A375 (cell line): ENCODE measurements at places on chromosomes 1 and 21. TPM values are rescaled to one million over a fixed set of nuclear protein-coding genes. Genes with fewer than 3 reads are reported as not detected.

Gene F11R
- 4.0 and 5.7 TPM in 2 replicates for total RNA-seq

Gene FASLG
- not detected in 2 replicates for total RNA-seq

Gene OPRD1
- 6.7 and 6.9 TPM in 2 replicates for total RNA-seq

Gene RIPPLY3
- total RNA-seq = not detected in 2 replicates

Gene PEAR1
- 0.49 and 1.7 TPM in 2 replicates for total RNA-seq

Gene ZNF697
- total RNA-seq = 27.9 and 31.6 TPM in 2 replicates

Gene FGR
- total RNA-seq = 0.05 TPM in 1 of 2 replicates, not detected in the other

Gene ZSWIM5
- total RNA-seq = 0.11 TPM in 2 replicates

Gene DNTTIP2
- total RNA-seq = 35.4 and 42.7 TPM in 2 replicates

Gene TRIM58
- 12.9 and 13.2 TPM in 2 replicates for total RNA-seq

Gene DCST2
- total RNA-seq = 0.19 and 0.40 TPM in 2 replicates

Gene NFIA
- total RNA-seq = 2.2 and 7.2 TPM in 2 replicates

Gene NOC2L
- total RNA-seq = 329 and 349 TPM in 2 replicates

Gene MYCL
- total RNA-seq = 1.6 and 2.5 TPM in 2 replicates

Gene ZNF593
- total RNA-seq = 69.6 and 124 TPM in 2 replicates

Gene ICOSLG
- 0.26 and 0.27 TPM in 2 replicates for total RNA-seq

Gene PCBP3
- total RNA-seq = 1.1 TPM in 1 of 2 replicates, not detected in the other

Gene DDR2
- total RNA-seq = 93.6 and 102 TPM in 2 replicates
